ENCODE measurements at places on chromosomes 12 and 14.
A peak's percentile ranks its signal among the peaks of the same experiment; 100 is the strongest.

- no peak for DNase-seq
Measured at GRCh38 chr12:6205144-6205539, 4.9 kb downstream of the CD9 start.

DNA sequence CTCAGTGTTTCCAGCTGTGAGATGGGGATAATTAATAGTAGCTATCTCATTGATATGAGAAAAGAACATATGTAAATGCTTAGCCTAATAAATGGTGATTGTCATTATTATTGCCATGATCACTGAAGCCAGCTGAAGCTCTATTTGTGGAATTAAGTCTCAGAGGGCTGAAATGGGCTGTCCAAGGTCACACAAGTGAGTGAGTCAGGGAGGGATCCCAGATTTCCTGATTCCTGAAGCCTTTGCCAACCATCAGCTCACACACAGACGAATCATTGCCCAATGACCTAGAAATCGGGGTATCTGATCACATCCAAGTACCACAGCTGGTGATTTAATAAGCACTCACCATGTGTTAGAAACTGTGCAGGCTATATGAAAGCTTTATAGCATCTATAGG, 21.6 kb upstream of the TMEM229B start:
- DNase-seq, result no peak

DNA sequence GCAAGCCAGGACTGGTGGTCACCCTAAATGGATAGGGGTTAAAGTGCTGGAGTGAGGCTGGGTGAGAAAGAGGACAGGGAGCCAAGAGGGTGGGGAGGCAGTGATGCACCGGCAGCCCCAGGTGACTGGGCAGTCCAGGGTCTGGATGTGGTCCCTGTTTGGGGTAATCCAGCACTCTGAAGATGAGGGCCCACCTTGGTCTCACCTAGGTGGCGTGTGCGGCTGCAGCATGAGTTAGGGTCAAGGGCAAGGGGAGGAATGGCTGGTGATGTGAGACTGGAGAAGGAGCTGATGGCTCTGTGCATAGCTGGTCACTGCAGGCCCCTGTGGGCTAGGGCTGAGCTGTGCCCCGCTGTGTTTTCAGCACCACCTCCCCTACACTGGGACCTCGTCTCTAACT, 1.6 kb upstream of the C1RL start:
- DNase-seq, result no peak

DNA sequence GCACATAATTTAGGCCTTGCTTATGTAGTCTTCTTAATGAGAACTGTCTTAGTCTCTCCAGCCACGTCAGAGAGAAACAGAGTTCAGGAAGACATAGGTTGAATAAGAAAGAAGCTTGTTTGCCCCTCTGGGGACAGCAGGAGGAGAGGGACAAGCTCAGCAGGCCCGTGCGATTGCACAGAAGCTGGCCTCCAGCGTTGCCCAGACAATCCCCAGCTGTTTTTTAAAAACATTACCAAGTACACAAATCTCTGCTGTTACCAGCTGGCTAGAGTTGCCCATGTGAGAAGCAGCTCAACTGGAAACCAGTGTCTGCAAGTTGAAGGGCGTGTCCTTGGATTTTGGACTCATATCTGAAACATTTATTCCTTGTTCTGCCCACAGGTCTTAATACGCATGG, 232.6 kb downstream of the EFCAB11 start:
- no peak for DNase-seq

DNA sequence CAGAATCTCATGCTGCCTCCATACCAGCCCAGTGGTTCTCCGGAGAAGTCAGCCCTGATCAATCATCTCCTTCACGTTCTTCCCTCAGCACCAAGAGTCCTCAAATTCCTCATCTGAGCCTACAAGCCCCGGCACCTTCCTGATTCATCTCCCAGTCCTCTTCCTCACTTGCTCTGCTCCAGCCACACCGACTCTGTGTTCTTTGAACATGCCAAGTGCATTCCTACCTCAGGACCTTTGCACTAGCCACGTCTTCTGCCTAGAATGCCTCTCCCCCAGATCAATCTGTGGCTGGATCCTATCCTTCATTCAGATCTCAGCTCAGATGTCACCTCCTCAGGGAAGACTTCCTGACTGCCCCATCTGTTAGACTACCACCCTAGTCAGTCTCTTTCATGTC, 4.7 kb downstream of the RILPL1 start:
- no peak for DNase-seq

DNA sequence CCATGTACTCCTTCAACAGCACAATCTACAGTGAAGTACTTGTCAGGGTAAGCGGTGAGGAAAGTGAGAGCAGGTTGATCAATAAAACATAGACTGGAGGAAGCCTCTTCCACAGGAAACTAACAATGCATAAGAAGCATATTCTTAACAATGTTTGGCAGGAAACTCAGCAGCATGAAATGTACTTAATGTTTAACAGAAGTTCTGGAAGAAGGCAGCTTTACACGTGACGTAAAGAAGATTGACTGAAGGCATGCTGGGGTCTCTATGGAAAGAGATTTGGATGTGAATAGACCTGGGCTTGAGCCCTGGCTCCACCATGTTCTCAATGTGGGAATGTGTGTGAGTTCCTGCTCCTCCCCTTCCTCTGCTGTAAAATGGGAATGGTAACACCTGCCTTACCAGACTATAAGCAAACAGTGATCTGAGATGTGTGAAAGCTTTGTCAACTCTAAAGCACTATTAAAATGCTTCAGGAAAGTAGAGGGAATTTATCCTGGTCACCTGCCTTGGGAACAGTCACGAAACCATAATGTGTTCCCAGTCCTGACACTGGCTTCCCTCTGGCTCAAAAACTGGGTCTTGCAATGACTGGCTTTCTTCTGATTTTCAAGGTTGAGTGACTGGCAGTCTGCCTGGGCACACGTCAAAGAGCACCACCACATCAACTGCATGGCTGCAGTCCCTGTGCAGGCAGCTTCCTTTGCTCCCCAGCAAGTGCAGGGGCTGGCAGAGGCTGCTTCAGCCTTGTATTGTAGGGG, 384.6 kb downstream of the APAF1 start:
- no peak for DNase-seq

DNA sequence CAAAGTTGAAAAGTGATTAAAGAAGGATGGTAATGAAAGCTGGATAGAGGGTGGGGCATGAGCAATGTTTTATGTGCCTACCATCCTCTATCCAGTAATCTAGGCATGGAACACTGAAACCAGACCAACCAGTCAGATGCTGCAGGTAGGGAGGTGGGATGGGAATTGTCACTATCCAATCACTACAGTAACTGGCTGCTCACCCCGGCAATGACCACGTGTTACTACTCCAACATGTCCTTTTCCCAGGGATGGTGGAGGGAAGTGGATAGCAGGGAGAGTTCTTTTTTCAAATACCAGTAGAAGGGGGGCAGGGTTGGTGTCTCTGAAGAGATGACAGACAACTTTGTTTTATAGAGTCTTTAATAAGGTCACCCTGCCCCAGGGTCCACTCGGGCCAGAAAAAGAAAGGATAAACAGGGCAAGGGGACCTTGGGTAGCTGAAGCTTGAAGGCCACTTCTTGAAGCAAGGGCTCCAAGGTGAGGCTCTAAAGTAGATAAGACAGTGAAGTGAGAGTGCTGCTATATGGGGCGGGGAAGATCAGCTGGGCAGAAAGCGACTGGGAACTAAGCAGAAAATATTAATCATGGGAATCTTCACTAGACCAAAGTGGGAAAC, 14.7 kb upstream of the CDH24 start:
- no peak for DNase-seq

DNA sequence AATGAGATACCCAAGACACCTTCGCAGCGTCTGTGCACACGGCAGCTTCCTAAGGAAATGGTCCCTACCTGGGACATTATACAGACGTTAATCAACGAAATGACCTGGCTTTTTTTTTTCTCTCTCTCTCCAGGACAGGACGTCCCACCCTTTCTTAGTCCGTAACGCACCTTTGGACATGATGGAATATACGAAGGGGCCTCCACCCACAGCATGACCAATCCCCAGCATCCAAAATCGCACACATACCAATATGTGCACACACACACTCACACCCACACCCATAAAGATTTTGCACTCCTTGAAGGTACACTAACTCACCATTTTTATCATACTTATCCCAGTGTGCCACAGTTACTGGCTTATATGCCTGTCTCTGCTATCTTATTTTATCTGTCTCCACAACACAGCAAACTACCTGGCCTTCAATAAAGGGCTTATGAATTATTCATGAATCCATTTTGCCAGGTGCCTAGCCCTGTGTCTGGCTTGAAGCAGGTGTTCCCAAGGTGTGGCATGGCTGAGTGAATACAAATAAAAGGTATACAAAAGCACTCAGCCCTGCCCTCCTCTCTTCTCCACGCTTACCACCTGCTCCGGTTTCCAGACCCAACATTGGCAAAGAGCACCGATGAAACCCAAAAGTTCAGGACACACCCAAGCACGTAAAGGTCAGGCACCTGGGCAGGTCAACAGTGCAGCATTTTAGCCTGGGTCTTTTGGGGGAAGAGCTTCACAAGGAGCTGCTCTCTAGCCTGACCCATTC, 2.2 kb downstream of the SCNN1A start:
- DNase-seq, result no peak

GRCh38 chr14:98927986-98928385, 344.0 kb downstream of the BCL11B start:
- DNase-seq, result no peak

- DNase-seq, result no peak
Measured at GRCh38 chr12:48781750-48782456, 7.0 kb downstream of the ADCY6 start.

- DNase-seq, result no peak
Measured at GRCh38 chr14:54549862-54550261, 17.1 kb upstream of the SAMD4A start.

GRCh38 chr12:46082490-46083200, 92.3 kb upstream of the SCAF11 start:
- no peak for DNase-seq

DNA sequence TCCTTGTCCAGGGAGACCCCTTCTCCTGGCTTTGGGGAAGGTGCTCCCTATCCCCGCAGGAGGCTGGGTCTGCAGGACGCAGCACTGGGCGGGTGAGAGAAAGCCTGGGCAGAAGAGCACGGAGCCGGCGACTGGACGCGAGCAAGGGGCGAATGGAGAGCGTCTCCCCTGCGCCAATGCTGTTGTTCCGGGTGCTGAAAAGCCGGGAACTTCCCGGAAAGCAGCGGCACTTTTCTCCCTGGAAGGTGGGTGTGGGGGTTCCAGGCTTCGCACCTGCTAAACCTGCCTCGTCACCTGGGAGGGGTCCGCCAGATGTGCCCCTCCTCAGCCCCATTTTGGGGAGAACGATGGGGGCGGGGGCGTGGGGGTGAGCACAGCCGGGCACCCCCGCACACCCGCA, 417.1 kb upstream of the TMTC1 start:
- DNase-seq, result no peak

- DNase-seq, result peak; percentile 69
Measured at GRCh38 chr14:61461808-61462275, 140.5 kb downstream of the PRKCH start.

DNA sequence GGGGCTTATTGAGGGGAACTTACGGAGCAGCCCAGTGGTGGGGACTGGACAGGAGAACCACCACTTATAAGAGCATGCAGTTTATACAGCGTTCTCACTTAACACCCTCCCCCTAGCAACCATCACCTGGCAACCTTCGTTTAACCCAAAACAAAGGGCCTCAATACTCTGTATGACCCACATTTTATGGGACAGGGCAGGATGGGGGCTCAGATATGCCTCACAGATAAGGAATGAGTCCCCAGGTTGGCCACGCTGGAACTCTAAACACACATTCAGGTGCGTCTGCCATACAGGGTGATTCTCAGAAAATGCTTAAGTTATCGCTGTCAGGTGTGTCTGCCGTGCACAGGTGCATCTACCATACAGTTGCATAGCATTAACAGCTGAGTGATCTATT, 99.2 kb downstream of the GCH1 start:
- no peak for DNase-seq

DNA sequence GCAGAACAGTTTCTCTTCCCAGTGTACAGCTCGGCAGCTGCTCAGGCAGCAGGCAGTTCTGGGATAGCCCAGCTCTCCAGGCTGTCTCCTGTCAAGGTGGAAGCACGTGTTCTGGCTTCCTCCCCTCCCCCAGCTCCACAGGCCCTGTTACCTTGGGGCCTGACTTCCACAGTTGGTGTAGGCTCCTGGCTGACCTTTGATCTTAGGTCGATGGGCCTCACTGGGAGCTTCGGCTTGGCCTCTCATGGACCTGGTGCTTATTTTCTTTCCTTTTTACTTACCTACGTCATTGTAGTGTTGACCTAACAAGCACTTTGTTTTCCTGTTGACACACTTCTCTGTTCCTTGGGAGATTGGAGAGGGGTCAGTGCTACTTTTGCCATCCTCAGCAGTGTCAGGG, 17.0 kb downstream of the DLST start:
- DNase-seq, result no peak

DNA sequence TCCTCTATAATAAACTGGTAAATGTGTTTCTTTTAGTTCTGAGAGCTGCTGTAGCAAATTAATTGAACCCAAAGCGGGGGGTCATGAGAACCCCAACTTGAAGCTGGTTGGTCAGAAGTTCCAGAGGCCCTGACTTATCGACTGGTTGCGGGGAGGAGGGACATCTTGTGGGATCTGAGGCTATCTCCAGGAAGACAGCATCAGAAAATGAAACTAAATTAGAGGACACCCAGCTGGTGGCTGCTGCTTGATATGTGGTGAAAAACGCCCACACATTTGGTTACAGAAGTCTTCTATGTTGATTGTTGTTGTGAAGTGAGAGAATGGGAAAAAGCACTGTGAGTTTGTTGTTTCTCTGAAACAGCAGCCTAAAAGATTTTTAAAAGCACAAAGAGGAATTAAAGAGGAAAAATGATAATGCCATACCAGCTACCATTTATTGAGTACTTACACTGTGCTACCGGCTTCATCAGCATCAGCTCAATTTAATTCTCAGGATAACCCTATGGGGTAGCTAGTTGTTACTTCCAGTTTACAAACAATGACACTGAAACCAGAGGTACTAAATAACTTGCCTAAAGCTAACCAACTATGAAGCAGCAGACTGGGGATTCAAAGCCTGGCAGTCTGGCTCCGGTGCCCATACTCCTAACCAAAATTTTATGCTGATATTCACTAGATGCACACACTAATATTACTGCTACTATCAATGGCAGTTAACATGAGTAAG, 24.3 kb downstream of the DDX24 start:
- peak; percentile 14 for DNase-seq

- DNase-seq, result no peak
Measured at GRCh38 chr12:123958876-123959275, 13.8 kb downstream of the CCDC92 start.

DNA sequence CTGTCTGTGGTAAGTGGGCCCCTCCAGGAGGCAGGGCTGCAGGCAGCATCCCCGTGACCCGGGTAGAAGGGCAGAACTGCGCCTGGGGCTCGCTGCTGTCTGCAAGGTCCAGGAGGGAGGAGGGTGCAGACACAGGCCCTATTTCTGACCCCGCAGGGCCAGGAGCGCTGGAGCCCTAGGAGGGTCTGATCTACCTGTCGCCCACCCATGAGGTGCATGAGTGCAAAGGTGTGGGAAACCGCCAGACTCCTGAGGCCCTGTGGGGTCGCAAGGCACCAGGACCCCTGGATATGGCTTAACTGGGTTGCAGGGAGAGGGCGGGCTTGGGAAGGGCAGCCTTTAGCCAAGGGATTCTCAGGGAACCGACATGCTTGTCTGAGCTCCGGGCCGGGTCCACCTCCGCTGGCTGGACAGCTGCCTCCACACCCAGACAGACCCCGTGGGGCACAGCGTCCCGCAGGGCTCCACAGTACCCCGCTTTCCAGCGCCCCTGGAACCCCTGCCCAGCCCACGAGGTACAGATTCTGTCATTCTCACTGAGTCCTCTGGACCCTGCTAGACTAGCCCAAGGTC, 72.9 kb upstream of the TSPAN11 start:
- DNase-seq, result no peak

GRCh38 chr12:78863482-78864402, 832 bp upstream of the SYT1 start:
- DNase-seq, result no peak

All from hematopoietic multipotent progenitor cell treated with erythropoietin and hydrocortisone succinate and interleukin-3 and kit ligand, for 15 days (in vitro differentiated cells).